ENCODE measurements at places on chromosomes 2 and 18. TPM values are rescaled to one million over a fixed set of nuclear protein-coding genes. Genes with fewer than 3 reads are reported as not detected.

Gene RTN4
- total RNA-seq: 527 TPM

Gene GALNT14
- total RNA-seq: 41.6 TPM

Gene TMEM37
- total RNA-seq: 1.5 TPM

Gene SERPINB10
- total RNA-seq: not detected

Gene ARL6IP6
- total RNA-seq: 19.4 TPM

Gene SULT1C2
- 0.29 TPM for total RNA-seq

Gene NEU2
- not detected for total RNA-seq

Gene FBXO15
- total RNA-seq: 0.29 TPM

Gene SLC14A1
- total RNA-seq: not detected

Gene CNGA3
- 0.06 TPM for total RNA-seq
